ENCODE measurements at places on chromosomes 7 and 10.

DNA sequence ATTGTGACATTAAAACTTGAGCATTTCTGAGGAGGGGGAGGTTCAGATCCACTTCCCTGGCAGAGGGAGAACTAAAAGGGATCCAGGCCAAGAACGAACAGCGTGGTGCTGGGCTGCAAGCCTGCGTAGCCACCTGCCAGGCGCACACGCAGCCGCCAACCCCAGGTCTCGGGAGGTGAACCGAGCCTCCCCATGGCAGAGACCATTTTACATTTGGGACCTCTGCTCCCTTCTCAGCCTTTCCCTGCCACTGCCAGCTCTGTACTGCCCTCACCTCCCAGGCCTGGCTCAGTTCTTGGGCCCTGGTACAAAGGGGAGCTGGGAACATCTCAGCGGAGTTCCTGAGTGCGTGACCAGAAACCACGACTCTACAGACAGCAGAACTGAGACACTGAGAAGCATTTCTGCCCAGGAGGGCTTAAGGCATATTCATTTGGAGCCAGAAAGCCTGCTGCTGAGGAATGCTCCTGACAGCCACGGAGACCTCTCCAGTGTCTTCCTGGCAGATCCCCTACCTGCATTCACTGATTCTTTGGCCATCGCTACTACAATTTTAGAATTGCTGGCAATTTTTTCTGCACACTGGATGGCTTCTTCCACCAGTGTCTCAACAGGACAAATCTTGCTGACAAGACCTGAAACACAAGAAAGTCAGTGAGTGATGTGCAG is 7.6 kb downstream of the ECHS1 start:
- no peak for DNase-seq

GRCh38 chr7:36273836-36274235 is 115.8 kb upstream of the ANLN start:
- DNase-seq: no peak

GRCh38 chr10:569961-570627 is 119.4 kb downstream of the DIP2C start:
- DNase-seq: no peak

DNA sequence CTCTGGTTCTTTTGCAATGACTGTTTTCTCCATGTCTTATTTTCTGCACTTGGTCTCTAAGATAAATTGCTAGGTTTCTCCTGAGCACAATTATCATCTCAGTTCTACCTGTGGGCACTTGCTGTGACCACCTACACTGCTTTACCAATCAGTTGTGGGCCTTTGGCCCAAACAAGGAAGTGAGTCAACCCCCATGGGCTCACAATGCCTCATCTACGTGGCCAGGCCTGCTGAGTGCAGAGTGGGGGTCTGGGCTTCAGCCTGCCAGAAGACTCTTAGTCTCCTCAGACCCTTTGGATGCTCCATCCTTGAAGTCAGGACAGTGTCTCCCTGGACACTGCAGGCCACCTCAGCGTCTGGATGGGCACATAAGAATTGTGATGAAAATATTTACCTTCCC is 20.3 kb downstream of the SCART1 start:
- no peak for DNase-seq

- no peak for DNase-seq
These were observed 24.6 kb downstream of the NT5C2 start for GRCh38 chr10:103168438-103168837.

DNA sequence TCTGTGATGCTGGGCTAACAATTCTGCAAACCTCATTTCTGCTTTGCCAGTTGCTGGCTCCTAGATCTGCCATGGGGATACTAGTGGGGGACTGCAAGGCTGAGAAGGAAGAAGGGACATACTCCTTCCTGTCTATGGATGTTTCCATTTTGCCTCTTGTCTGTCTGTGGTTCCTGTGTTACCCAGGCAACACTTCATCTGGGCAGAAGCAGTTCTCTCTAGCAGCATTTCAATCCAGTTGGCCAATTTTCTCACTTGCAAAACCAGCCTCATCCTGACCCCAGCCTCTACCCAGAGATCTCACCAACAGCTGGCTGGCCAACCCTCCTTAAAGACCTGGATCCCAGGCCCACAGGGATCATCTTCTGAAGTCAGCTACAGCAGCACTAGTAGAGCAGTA is 131.7 kb downstream of the DOCK4 start:
- no peak for DNase-seq

GRCh38 chr10:6202684-6203330 is at the start of gene PFKFB3:
PFKFB3 (plus strand) TSS chr10:6202932; CDS start chr10:6203261, 329 bp downstream.
- DNase-seq: peak; percentile 94

- no peak for DNase-seq
These were observed 125.1 kb downstream of the PLXNA4 start for GRCh38 chr7:132451161-132451560.

- no peak for DNase-seq
These were observed 358.8 kb downstream of the BBS9 start for GRCh38 chr7:33487998-33488682.

- no peak for DNase-seq
These were observed 11.5 kb downstream of the EGFR start for GRCh38 chr7:55030314-55030713.

DNA sequence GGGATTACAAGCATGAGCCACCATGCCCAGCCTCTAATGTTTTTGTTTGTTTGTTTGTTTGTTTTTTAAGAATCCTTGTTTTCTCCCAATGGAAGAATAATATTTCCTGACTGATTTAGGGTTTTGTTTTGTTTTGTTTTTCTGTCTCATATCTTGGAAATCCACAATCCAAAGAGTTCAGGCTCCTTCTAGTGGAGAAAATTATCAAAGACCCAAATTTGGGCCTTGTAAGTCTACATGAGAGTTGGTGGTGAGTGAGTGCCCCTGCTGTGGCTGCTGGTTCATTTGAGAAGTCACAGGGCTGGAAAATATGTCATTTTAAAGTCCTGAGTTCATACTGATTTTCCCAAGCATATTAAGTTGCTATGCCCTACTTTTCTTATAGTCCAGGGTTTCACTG is 33.5 kb upstream of the KLHL7 start:
- no peak for DNase-seq

- DNase-seq: no peak
These were observed 955.3 kb downstream of the REEP3 start for GRCh38 chr10:64476506-64476905.

DNA sequence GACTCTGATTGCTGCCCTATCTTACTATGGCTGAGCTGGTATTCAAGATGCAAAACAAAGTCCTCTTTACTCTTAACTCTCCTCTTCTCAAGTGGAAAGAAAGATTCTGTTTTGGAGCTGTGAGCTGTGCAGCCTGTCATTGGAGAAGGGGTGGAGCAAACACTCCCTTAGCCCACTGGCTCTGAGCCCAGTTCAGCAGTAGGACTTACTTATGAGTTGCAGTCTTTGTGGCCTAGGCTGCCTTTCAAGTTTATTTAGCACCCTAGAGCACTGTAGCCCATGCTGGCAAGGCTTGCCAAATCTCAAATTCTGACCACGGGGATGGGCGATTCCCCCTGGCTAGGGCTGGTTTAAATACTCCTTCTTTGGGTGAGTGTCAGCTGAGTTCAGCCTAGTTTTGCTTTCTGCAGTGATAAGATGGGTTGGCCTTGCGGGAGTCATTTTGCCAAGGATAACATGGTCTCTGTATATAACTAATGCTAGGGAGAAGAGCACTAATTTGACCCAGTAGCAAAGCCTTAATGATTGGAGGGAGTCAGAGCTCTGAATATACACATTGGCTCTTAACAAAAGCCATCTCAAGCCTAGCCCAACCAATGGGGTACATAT is 110.2 kb downstream of the MYO3A start:
- no peak for DNase-seq

- no peak for DNase-seq
These were observed 297.1 kb upstream of the LRGUK start for GRCh38 chr7:133830081-133830480.

DNA sequence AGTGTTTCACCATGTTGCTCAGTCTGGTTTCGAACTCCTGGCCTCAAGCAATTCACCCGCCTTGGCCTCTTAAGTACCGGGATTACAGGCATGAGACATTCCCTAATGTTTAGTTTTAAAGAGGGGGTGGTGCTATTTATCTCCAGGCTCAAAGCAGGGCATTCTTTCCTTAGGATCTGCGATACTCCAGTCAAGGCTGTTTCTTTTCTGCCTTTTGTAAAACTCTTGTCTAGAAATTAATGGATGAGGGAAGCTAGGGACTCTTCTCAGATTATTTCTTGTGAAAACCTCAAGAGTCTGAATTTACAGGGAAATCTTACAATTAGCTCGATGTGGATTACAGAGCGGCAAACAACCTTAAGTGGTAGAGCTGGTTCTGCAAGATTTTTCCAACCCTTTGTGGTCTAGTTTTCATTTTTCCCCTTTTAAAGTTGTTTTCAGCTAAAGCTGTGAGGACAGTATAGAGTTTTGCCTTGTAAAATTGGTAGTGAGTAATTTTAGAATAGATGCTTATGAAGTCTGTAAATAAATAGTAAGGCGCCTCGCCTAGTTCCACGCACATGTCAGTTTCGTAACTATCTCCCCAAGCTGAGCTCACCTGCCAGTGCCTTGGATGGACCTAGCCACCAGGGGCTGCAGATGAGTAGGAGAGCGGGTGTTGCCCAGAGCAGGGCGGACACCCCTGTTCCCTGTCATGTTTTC is 53.1 kb downstream of the CUX1 start:
- no peak for DNase-seq

- no peak for DNase-seq
These were observed 9.3 kb downstream of the PCLO start for GRCh38 chr7:83153419-83153818.

DNA sequence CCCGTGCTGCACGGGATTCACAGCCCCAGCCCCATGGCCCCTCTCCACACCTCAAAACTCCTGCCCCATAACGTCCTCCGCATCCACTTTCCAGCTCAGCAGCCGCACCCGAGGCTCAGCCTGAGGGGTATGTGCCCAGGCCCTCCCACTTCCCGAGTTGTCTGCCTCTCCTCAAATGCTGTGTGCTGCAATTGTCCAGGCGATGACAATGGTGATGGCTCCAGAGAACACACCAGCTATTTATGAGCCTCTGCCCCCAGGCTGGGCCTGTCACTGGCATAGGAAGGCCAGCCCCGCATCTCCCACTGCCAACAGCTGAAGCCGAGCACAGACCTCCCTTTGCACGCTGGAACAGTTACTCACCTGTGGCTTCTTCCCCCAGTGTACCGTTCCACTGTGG is 2.4 kb upstream of the LDB3 start:
- DNase-seq: no peak

DNA sequence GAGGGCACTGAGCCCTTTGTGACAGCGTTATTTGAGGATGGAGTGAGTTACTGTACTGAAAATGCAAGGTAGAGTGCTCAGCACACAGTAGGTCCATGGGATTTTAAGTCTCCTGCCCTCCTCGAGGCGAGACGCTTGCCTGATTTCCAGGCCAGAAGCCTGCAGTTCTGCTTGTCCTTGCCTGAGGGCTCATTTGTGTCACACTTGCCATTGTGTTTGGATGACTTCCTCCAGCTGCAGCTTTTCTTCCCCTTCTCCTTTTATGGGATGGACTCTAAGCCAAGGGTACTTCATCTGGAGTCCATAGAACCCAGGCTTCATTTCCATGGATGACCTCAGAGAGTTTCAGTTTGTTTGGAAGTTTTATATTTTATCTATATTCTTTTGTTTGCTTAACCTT is 304.2 kb upstream of the BMPER start:
- no peak for DNase-seq

- DNase-seq: no peak
These were observed 110.3 kb upstream of the GATA3 start for GRCh38 chr10:7944215-7944480.

- DNase-seq: no peak
These were observed 9.5 kb upstream of the ARID5B start for GRCh38 chr10:61891906-61892585.

GRCh38 chr10:132748545-132749370 is 37.2 kb downstream of the NKX6-2 start:
- no peak for DNase-seq

- no peak for DNase-seq
These were observed 12.3 kb upstream of the KIF5B start for GRCh38 chr10:32068569-32068968.

GRCh38 chr7:66145400-66146104 is 30.9 kb downstream of the CRCP start:
- DNase-seq: no peak

GRCh38 chr7:153170287-153170686 is 410.7 kb downstream of the ACTR3B start:
- no peak for DNase-seq

- no peak for DNase-seq
These were observed 233.0 kb downstream of the CACNA2D1 start for GRCh38 chr7:82210416-82211184.

GRCh38 chr10:111007486-111007885 is 69.3 kb upstream of the ADRA2A start:
- DNase-seq: no peak

DNA sequence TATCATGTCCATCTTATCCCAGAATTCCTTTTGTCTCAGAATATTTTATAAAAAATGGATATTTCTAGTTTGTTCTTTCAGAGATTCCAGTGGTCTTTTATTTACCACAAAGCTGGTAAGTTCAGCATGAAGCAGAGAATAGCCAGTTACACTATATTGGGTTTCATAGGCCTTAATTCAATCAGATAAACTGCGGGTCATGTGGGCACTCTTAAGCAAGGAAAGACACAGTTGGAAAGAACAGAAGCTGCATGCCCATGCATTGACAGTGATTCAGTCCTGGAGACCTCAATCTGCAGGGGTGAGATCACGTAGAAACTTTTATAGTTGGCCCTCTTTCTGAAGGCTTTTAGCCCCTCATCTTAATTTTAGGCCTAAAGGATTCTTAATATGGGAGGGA is 281.3 kb upstream of the IGFBP3 start:
- DNase-seq: no peak

- DNase-seq: no peak
These were observed 274.7 kb downstream of the USP6NL start for GRCh38 chr10:11336722-11337162.

DNA sequence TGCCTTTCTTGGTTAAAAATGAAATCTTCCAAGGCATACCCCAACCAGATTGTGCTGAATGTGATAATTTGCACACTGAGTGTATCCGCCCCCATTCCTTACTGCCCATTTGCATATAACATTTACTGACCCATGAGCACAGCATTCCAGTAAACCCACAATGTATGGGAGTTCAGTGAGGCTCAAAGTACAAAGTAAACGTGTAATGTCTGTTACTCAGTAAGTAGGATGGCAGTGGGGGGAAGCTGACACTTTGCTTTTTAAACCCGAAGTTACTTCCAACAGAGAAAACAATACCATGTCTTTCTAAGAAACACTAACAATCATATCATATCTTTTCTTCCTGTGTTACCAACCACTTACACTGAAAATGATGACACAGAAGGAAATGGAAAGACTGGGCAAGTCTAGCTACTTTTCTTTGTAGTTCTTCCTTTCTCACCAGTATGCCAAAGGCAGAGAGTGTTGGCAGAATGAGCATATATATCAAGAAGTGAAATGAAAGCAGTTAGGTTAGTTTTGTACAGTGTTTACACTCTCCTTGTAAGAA is 27.1 kb upstream of the SOSTDC1 start:
- no peak for DNase-seq
